Activated CD4-positive, alpha-beta T cell treated with anti-CD3 and anti-CD28 coated beads, Interleukin-2, amount 50 U/mL, for 48 hours (primary cell): ENCODE measurements at places on chromosomes 2 and 18.

DNA sequence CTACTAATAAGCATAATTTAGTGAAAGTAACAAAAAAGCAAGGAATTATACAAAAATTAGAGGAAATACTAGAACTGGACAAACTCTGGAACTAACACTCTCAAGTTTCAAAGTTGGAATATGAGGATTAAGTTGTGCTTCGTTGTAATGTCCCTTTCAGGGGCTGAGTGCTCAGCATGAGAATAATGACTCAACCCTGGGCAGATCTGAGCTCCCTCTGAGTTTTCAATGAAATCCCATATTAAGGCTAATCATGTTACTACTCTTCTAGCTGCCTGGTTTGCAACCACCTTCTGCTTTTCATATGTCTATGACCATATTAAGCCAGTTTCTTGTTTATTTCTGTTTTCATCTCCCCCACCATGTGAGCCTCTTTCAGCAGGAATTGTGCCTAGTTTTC, 274.9 kb upstream of the LRRTM4 start:
- no peak for DNase-seq

- DNase-seq, result no peak
Measured at GRCh38 chr2:15940661-15941480, 521 bp downstream of the MYCN start.

DNA sequence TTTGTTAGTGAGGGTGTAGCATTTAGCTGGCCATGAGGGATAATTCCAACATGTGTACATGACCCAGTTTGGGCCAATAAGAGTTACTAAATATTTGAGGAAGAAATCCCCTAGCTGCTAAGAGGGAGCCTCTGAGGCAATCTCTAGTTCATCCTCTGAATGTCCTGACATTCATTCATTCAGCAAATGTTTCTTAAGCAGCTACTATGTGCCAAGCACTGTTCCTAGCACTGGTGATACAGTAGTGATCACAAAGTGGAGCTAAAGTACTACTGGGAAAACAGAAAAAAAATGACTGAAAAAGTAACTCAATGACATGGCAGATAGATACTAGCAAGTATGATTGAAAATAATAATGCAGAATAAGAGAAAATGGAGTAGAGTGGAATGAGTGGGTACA, 79.8 kb upstream of the PID1 start:
- no peak for DNase-seq

GRCh38 chr2:27175330-27175729, 26.5 kb downstream of the TCF23 start:
- no peak for DNase-seq

DNA sequence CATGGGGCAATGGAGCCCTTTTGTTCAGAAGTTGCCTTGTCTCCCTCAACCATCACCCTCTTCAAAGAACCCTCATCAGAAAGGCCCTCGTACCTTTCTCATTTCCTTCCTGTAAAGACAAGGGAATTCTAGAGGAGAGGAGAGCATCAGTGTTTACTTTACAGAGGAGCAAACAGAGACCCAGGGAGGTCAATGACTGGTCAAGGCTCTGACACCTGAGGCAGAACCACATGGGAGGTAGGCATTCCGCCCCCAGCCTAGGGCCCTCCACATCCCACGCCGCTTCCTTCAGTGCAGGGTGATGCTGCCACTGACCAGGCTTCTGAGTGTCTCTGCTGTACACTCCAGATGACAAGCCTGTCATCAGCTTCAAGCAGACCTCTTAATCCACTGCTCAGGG, 104.7 kb downstream of the NRP2 start:
- no peak for DNase-seq

- DNase-seq, result no peak
Measured at GRCh38 chr18:51013259-51013658, 16.8 kb upstream of the SMAD4 start.

DNA sequence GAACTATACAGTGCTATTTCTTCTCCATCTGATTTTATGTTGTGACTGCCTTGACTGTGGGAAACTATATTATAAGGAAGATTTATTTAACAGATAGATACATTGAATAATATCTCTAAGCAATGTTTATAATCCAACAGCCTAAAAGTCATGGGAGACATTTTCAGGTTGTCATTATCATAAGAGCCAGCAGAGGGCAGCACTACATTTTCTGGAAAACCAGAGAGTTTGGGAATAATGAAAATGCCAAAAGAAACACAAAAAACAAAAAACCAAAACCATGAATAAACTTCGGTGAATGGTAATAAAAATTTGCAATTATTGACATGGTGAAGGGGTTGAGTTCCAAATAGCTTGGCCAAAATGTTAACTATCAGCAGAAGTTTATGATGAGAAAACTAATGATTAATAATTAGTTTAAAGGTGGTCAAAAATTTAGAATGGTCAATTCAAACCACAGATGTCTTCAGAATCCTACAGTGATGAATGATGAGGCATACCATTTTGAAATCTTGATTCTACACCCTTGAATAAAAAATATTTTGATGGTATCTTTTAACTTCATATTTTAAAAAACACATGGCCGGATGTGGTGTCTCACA, 4.7 kb downstream of the EEF1B2 start:
- DNase-seq, result peak; percentile 25

GRCh38 chr2:209468846-209469245, 45.0 kb downstream of the MAP2 start:
- no peak for DNase-seq

DNA sequence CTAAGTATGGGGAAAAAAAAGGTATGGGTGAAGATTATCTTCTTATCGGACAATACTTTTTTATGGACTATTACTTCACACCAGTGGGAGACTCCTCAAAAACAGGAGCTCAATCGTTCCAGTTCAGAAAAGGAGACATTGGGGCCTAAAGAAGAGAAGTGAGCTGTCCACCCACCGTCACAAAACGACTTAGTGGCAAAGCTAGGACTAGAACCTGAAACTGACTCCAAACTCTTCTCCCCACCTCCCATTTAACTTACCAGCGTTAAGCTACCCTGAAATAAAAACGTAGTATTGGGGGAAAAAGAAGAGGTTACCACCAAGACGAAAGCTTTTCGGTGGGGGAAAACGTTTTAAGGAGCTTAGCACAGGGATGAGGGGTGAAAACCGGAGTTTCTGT, 503 bp downstream of the GTF3C3 start:
- no peak for DNase-seq

- DNase-seq, result no peak
Measured at GRCh38 chr2:147479358-147479757, 365.5 kb upstream of the ACVR2A start.

DNA sequence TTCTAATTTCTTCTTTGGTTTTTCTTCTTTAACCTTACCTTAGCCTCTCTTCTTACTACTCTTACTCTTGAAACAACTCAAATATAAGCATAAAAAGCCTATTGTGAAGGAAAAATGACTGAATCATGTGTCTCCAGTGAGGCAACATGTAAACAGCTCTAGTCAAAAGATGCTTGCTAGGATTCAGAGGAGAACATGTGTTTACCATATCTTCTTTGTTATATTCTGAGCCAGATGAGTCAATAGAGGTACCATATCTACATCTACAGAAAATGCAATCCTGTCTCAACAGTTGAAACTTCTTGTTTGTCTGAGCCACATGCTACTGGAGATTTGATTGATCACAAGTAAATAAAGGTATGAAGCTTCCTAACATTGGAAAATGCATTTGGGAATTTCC, 15.9 kb upstream of the FIGN start:
- DNase-seq, result no peak

DNA sequence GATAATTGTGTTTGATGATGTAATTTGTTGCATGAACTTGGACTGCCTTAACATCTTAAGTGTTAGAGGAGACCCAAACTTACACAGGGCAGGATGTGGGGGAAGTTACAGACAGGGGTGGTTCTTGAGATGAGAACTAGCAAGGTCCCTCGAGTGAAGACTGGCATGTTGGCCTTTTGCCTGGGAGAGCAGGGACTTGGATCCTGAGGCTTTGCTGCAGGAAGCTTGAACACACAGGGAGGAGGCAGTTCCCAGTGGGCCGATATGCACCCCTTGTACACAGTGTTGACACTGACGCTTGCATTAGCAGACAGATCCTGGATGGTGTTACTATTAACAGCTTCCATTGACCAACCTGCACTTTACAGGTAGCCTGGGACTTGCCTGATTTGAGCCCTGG, 47.5 kb downstream of the CHRNA1 start:
- no peak for DNase-seq

DNA sequence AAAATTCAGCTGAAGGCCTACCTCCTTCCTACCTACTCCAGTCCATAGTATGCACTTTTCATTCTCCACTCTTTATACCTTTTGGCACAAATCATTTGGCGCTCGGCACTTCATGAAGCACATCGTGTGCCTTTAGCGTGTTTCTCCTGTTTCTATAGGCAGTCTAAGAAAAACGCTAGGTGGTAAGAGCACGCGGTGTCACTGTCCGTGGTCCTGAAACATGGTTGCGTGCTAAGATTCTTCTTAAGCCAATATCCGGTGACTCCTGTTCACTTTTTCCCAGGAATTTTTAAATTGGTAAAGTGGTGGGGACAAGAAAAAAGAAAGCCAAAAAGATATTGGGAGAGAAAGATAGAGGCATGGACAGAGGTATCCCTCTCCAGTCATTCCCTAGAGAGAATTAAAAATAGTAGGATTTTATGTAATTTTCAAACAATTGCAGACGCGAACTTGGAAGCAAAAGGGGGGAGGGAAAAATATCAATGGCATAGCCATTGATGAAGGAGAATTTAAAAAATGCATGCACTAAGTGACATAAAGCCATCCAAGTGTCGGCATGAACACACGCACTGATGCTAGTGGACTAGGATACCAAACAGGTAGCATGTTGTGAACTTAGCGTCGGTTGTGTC, 1.4 kb upstream of the CTNNA2 start:
- peak; percentile 9 for DNase-seq

DNA sequence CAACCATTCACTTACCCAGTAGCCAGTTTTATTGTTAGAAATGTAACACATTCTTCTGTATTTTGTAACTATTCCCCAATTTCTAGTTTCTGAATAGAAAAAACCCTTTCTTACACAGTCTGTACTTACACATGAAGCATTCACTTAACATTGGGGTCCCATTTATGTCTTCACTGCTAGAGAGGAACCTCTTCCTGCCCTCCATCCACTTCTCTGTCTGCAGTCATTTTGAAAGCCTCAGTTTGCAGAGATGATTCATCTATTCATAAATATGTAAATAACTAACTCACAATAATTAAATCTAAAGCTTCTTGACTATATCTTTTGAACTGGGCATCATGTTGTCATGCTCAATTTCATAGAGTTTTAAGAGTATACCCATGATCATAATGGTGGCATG, 55.9 kb downstream of the ZRANB3 start:
- no peak for DNase-seq

GRCh38 chr2:11876436-11876835, 130.0 kb downstream of the LPIN1 start:
- DNase-seq, result no peak

DNA sequence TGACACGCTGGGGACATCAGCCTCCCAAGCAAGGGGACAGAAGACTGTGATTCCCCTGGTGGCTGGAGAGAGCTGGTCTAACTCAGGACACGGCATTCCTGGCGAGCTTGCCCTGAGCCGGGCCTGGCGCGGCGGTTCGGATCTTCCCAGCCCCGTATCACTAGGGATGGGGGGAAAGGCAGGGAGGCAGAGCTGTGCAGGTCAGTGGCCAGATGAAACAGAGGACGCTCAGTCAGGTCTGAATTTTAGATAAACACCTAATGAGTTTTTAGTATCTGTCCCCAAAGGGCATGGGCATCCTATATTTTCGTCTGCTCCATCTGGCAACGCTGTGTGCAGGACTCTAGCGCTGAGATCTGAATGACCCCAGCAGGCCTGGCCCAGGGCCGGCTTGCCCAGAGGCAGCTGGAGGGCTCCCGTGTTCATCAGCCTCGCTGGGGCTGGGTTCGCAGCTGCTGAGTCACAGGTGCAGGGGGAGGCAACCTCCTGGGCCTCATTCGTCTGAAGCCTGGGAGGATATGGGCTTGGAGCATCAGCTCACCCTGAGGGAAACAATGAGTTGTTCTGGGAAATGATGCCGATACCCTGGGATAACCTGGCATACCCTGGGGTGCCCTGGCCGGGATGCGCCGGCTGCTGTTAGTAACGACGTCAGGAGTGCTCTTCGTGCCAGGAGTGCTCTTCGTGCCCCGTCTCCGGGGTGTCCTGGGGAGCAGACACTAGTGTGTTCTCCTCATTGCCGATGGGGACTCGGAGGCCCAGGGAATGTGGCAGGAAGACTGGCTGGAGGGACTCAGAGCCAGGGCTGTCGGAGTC, 48.1 kb upstream of the HPCAL1 start:
- no peak for DNase-seq

DNA sequence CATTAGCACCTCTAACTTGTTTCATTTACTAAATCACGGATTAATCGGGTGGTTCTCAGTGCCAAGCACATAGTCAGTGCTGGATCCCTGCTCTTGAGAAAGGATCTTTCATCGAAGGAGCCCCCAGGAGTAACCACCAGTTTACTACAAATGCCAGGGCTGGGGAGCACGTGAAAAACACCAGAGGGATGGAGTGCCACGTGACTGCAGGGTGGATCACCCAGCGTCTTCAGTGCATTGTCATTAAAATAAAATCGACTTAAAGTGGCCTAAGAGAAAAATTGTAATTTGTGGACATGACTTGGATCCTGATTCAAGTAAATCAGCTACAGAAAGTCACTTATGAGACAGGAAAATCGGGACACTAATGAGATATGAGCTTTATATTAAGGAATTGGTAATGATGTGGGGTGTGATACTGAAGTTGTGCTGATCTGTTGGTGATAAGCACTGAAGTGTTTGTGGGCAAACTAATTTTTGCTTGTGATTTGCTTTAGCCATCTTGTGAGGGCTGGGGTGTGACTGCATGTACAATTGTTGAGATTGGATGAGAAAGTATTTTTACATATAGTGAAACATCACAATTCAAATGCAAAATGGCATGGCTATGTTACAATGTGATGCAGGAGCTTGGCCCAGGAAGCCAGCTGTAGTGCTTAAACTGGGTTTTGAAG, 63.8 kb downstream of the NCK2 start:
- no peak for DNase-seq

- DNase-seq, result no peak
Measured at GRCh38 chr2:136407952-136408318, 290.0 kb upstream of the CXCR4 start.

GRCh38 chr2:157587576-157587975, 41.1 kb downstream of the ACVR1C start:
- DNase-seq, result no peak

DNA sequence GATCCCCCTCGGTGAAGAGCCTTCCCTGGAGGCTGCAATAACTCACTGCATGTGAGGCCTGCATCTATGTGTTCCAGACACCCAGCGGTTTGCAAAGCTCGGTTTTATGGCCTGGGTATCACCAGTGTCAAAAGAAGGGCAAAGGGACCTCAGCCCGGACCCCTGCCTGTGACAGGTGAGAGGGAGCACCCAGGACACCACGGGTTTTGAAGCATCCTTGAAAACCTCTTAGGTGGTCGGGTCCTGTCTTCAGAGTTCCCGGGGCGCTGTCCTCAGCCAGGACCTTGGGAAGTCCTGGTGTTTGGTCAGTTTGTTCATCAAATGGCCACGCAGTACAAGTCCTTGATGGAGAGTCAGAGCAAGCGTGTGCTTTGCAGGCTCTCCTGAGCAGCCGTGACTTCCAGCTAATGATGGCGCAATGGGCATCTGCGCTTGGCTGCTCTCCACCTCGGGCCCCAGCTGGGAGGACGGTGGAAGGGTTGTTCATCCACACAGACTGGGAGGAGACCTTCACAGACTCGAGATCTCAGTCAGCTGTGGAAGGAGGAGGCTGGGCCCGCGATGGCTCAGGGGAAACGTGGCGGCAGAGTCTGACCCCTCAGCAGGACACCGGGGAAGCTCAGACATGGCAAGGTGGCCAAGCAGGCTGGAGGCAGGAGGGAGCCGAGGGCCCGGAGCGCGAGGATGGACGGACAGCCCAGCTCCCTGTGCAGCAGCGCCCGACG, 113.1 kb upstream of the GPC1 start:
- DNase-seq, result no peak
